ENCODE measurements at places on chromosomes 7 and 10.

DNA sequence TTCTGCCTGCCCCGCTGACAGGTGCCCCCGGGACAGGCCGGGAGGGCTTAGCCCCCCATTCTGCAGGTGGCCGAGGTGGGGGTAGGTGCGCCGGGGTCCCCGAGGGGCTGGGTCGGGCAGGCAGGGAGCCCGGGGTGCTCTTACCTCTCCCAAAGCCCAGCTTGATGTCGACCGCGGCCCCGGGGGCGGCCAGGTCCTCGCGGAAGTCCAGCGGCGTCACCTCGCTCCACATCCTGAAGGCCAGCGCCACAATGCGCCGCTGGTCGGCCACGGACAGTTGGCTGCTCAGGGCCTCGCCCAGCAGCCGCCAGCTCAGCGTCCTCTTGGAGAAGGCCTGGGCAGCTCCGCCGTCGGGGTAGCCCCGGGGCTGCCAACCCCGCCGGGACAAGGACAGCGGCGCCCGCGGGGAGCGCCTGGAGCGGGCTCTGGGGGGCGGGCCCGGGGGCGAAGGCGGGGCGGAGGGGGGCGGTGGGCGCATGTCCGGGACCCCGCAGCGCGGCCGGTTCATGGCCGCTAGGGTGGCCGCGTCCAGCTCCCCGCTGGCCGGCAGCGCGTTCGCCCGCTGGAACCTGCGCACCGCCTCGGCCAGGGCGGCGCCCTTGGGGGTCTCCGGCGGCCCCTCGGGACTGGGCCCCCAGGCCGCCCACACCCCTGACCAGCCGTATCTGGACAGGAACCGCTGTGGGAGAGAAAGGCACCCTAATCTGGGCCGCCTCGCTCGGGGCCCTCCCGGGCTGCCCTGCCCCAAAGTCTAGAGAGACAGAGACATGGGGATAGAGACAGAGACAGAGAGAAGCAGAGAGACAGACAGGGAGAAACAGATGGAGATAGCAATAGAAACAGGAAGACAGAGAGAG is 1.7 kb downstream of the MMP21 start:
- no peak for DNase-seq

GRCh38 chr10:116632596-116633215 is 12.0 kb downstream of the PNLIPRP2 start:
- no peak for DNase-seq

DNA sequence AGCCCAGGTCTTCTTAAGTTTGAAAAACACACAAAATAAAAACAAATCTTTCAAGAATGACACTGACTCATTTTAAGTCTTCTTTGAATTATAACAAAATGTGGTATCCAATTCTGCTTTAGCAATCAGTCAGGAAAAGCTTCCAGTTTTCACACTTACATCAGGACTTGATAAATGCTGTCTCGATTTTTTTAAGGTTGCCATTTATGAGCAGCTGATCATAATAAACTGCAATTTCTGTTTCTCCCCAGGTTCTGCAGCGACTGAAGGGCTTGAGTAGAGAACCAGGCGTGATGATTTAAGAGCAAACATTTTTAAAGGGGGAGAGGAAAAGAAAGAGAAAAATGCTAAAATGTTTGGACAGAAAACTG is 71.1 kb downstream of the FAM107B start:
- no peak for DNase-seq

- DNase-seq, result no peak
Observed at GRCh38 chr10:128300290-128300824, 174.1 kb upstream of the MKI67 start.

Measured in Kasumi-1 (cell line).